Endodermal cell (in vitro differentiated cells): ENCODE measurements at places on chromosomes 1 and 21. TPM values are rescaled to one million over a fixed set of nuclear protein-coding genes. Genes with fewer than 3 reads are reported as not detected.

DNA sequence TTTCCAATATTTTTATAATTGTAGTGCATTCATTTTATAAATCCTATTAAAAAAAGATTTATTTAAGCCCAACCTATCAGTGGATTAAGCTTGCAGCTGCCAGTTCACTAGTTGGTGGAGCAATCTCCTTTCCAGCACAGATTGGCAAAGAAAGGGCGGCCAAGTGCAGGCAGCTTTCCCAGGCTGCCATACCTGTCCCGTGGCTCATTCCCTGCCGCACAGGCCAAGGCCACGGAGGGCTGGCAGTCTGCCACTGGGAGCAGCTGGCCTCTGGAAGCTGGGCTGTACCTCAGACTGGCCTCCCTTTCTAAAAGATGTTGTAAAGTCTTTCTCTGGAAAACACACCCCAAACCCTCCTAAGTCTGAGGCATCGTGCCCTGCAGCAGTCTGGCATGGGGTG is 74.2 kb downstream of the SIM2 start:
- no peak for DNase-seq

GRCh38 chr1:154866257-154867063 is 3.6 kb downstream of the KCNN3 start:
- peak; percentile 48 for DNase-seq

GRCh38 chr1:154884869-154885701 is 15.0 kb upstream of the KCNN3 start:
- DNase-seq: peak; percentile 5

The ADAMTS4 gene
- 3.4 to 9.6 TPM (median 8.2 TPM) in 3 replicates for total RNA-seq

GRCh38 chr1:117843791-117844190 is 85.6 kb downstream of the GDAP2 start:
- DNase-seq: no peak

GRCh38 chr1:100378956-100379355 is 26.6 kb downstream of the CDC14A start:
- no peak for DNase-seq

The FCGR3A gene
- not detected in 2 replicates for total RNA-seq

- DNase-seq: no peak
Measured at GRCh38 chr1:182552527-182552926, 36.5 kb downstream of the RNASEL start.

GRCh38 chr1:98280049-98280448 is 359.2 kb upstream of the DPYD start:
- no peak for DNase-seq

GRCh38 chr1:159142726-159143510 is 28.5 kb upstream of the CADM3 start:
- DNase-seq: no peak

DNA sequence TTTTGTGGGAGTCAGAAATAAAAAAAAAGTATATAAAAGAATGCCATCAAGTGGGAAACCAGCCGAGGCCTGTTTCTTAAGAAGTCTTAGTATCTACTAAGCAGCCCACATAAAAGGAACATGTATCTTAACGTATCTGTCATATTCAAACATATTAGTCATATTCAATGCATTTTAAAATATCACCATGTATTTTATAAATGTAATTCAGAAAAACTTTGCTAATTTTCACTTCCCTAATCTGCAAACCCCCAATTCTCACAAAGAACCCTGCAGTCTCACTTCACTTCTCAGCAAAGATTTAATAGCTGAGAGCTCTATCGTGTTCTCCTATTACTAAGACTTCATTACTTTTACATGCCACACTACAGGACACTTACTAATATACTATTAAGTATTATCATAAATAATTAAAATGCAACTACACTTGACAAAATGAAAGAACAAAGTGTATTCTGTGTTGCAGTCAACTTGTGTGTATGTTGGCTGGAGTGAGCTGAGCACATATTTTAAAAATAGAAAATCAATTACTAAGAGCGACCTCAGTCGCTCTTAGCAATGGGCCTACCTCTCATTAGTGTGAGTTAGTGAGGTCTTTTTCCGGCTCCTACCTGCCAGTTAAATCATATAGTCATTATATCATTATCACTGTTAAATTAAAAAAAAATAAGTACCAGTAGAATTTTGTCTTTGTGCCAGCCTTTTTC is 484.3 kb downstream of the LMO4 start:
- DNase-seq: no peak

GRCh38 chr1:183735069-183735860 is 69.7 kb upstream of the RGL1 start:
- no peak for DNase-seq

DNA sequence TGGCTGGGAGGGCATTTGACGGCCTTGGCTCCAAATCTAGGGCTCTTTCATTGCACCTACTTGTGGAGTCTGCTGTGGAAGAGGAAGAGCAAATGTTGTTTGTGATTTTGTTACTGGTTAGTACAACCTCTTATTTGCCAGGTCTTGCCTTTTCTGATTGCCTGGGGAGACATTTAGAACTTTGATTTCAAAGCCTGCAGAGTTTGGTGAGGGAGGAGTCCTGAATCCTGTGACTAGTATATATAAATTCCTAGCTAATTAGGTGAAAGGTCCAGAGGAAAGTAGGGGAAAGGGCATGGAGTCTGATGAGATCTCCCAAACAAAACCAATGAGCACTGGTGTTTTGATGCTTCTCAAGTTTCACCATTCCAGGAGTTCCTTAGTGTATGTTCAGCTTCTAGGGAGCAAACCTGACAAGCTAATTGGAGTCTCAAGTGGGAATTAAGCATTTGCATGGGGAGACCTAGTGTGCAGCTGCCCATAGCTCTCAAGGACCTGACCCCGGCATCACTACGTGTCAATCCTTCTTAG is 5.1 kb upstream of the HMGCS2 start:
- DNase-seq: peak; percentile 48

The TEX35 gene
- not detected in 2 replicates for total RNA-seq

The S100A14 gene
- 45.7 and 53.8 TPM in 2 replicates for total RNA-seq

GRCh38 chr1:247366926-247367645 is 35.4 kb upstream of the ZNF496 start:
- no peak for DNase-seq

DNA sequence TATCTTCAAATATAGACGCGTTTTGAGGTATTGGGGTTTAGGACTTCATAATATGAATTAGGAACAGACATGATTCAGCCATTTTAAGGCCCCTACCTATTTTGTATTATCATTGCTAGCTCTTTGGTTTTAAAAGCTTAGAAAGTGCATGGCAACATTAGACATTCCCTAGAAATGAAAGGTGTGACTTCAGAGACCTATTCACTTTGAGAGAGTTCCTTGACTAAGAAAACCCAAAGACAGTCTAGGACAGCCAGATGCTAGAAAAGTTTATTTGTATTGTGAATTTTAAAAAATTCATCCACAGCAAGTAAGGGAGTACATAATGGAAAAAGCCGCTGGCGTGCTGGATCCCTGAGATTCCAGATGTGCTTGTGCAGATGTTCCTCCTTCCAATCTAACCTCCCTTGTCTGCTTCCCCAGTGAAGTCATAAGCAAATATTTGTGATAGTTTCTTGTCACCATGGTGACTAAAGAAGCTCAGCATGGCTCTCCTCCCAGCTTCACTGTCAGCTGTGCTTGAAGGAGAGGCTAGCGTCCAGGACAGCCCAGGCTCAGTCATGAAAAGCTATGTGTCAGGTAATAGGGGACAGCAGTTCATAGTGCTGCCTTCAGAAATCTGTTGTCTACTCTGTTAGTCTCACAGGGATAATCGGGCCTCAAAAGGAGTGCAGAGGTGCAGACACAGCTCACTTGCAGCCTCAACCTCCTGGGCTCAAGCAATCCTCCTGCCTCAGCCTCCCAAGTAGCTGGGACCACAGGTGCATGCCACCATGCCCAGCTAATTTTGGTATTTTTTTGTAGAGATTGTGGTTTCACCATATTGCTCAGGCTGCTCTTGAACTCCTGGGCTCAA is 34.8 kb downstream of the KPNA6 start:
- no peak for DNase-seq
